ENCODE measurements at places on chromosomes 16 and 17.

DNA sequence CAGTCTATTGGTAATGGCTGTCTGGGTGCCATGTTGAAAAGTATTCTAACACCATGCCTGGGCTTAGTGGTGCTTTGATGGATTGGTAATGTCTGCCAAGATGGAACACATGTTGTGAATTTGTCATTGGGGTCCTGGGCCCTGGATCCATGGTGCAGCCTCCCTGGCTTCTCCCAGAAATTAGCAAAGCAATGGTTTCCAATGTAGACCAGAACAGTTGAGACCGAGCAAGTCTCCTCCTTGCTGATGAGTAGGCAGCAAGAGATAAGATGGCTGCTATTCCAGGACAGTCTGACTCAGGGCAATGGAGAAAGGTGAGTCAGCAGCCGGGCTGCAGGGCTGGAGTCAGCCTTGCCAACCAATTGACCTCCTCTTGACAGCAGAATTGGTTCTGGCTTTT lies 30.8 kb downstream of the GPR139 start:
- DNase-seq: no peak

- DNase-seq: peak; percentile 55
These were observed 5.5 kb upstream of the PIEZO1 start for GRCh38 chr16:88790312-88791211.

DNA sequence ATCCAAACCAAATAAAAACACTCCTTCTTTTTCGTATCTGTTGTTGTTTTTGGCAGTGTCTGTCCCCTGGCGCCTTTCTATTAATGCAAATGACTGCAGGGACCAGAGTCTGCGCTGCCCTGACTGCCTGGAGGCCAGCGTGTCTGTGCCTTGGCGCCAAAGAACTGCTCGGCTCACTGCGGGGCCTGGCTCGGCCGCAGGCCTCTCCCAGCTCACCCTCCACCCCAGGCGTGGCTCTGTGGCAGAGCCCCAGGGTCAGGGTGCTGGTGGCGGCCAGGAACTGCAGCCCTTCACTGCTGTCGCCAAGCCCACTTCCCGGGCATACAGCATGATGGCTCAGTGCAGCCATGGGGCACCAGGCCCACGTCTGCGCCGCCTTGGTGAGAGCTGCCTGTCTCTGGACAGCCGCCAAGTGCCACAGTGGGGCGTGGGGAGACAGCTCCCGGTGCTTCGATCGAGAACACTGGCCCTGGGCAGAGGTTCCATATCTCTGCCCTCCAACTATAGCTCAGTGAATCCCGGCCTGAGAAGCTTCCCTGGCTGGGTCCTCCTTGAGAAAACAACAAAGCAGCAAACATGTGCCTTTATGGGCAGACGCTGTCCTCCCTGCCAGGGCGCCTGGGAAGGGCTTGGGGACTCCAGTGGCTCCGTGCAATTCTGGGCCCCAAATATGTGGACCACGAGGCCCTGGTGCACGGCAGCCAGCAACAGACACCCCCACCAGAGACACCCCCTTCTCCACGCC lies 11.1 kb downstream of the CANT1 start:
- DNase-seq: no peak

DNA sequence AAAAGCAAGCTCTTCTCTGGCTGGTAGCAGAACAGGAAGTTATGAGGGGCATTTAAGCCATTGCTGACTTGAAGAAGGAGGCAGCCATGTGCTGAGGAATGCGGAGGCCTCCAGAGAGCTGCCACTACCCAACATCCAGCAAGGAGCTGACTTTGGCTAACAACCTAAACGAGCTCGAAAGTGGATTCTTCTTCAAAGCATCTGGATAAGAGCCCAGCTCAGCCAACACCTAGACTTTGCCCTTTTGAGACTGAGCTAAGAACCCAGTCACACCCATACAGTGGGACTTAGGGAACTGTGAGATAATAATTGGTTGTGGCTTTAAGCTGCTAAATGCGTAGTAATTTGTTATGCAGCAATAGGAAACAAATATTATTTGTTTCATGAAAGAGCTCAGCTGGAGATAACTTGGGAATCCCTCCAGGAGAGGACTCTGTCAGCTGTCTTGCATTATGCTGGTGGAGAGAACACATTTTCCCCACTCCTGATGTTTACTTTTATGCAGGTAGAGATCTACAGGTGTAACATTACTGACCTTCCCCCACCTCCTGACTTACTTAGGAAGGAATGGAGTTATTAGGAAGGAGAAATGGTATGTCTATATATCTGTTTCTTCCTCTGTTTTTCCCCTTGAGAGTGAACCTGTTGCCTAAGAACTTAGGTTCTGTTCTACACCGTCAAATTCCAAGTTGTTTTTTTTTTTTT lies 52.7 kb upstream of the ZNF629 start:
- no peak for DNase-seq

- no peak for DNase-seq
These were observed 5.2 kb downstream of the B9D1 start for GRCh38 chr17:19357351-19357750.

GRCh38 chr17:47693731-47694580 lies at the start of gene TBKBP1:
Gene TBKBP1, plus strand, starts transcription at chr17:47694161. Its CDS starts 1,952 bp downstream, at chr17:47696113.
- DNase-seq: peak; percentile 68

GRCh38 chr16:50496990-50497389 lies 51.2 kb upstream of the NKD1 start:
- no peak for DNase-seq

- no peak for DNase-seq
These were observed 15.3 kb downstream of the CDH3 start for GRCh38 chr16:68660359-68660795.

Measured in activated CD4-positive, alpha-beta T cell treated with anti-CD3 and anti-CD28 coated beads, Interleukin-2, amount 50 U/mL, for 4 hours (primary cell).